ENCODE measurements at places on chromosomes 6 and 20.
A peak's percentile ranks its signal among the peaks of the same experiment; 100 is the strongest.

DNA sequence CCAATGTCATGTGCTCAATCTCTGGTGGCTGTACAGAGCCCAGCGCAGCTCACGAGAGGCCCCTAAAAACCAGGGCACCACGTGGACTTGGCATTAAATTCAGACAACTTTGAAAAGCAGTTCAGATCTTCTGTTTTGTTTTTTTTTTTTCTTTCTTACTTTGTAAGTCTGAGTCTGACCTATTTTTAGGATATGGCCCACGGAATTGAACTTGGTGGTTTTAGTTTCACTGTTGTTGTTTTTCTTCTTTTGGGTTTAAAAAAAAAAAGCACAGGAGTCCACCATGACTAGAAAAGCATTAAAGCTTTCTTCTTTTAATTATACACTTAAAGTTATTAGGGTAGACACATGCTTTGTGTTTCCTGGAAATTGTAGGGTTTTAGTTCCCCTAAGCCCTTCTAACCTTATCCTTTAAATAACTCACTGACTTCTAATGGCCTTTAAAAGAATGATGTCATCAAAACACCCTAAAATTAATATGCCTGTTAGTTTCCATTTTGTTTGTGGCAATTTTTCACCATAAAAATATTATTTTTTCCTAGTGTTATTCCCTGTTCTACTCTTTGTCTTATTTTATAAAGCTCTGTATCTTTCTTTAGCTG, 48.5 kb upstream of the CCN2 start:
- no peak for DNase-seq

GRCh38 chr6:149766156-149766769, 16.7 kb downstream of the PCMT1 start:
- DNase-seq: no peak

DNA sequence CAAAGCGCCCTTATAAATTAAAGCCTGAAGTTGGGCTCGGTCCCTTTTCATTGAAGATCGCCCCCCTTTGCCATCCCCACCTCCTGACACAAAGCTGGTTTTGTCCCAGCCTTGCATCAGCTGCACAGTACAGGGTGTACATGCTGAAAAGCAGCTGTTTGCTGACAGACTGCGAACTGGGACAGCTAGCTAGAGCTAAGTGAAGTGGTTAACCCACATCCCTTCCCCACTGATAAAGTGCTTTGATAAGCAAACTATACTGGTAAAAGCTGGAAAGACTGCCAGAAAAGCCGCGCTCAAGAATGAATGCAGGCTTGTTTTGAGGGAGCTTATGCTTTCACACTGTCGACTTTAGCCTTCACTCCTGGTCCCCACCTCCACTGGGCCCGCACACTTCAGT, 207.3 kb downstream of the GMDS start:
- DNase-seq: no peak

DNA sequence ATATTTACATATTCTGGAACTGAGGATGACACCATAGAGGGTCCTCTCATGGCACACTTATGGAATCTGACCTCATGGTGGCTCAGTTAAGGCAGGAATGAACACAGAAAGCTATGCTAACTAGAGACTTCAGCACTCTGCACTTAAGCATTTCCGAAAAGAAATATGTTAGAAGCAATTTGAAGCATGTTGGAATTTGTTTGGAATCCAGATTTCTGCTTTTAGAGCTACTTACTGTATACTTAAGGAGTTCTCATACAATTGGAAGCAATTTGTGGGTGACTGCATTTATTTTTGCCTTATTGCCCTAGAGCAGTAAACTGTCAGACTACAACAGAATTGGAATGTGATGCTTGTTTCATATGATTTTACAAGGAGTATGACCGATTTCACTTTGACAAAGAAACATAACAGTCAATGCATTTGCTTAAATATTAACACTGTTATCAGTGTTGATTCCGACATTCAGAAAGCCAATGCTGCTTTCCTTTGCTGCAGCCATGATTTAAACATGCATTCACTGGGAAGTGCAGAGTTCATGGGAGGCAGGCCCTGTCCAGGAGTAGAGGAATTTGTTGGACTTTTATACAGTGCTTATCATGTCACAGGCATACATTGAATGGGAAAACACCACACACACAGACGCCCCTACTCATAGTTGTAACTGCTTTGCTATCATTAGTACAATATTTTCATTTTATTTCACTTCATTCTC, 244.4 kb downstream of the SAMD5 start:
- DNase-seq: no peak

GRCh38 chr20:19995220-19995863, 21.8 kb upstream of the NAA20 start:
- DNase-seq: no peak

- DNase-seq: no peak
Measured at GRCh38 chr20:22523499-22524392, 60.6 kb downstream of the FOXA2 start.

- no peak for DNase-seq
Measured at GRCh38 chr6:12602342-12602741, 114.2 kb upstream of the PHACTR1 start.

DNA sequence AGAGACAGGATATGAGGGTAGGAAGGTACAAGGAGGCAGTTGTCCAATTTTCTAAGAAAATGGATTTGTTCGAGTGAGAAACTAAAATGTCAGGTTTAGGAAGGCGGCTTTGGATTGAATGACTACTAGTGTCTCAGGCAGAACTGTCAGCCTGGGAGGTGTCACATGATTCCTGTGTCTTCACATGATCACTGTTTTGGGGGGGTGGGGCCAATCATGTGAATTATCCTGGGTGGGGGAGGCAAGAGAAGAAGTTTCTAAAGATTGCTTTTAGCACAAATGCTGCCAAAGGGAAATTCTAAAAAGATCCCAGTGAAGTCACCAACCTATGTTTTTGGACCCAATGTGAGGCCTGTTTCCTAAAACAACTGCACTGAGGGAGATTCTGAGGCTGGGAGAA, 2.3 kb downstream of the SIRPA start:
- DNase-seq: no peak

GRCh38 chr6:15434823-15435380, 189.0 kb downstream of the JARID2 start:
- DNase-seq: no peak

- no peak for DNase-seq
Measured at GRCh38 chr6:124962639-124963415, 590 bp downstream of the RNF217 start.

GRCh38 chr20:33279261-33279910, 3.6 kb upstream of the BPIFB1 start:
- no peak for DNase-seq

- no peak for DNase-seq
Measured at GRCh38 chr6:51818520-51819022, 268.8 kb downstream of the PKHD1 start.

DNA sequence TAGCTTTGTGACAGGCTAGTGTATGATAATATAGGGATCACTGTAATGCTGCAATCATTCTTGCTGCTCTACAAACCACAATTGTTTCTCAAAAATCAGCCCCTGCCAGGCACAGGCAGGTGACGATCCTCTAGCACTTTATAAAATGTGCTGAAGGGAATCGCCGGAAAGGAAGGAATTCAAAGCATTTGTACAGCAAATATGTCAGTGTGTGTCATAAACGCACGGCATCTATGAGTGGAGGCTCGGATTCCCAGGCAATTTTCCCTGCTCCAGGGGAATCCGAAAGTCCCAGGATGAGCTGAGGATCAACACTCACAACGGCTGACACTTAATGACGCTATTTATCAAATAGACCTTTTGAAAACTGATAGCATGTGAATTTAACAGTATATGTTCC, 1.4 kb downstream of the PHACTR1 start:
- peak; percentile 10 for DNase-seq

GRCh38 chr6:26336355-26337198, 28.4 kb upstream of the BTN3A2 start:
- peak; percentile 74 for DNase-seq

- DNase-seq: no peak
Measured at GRCh38 chr6:41522780-41523548, 23.2 kb upstream of the FOXP4 start.

DNA sequence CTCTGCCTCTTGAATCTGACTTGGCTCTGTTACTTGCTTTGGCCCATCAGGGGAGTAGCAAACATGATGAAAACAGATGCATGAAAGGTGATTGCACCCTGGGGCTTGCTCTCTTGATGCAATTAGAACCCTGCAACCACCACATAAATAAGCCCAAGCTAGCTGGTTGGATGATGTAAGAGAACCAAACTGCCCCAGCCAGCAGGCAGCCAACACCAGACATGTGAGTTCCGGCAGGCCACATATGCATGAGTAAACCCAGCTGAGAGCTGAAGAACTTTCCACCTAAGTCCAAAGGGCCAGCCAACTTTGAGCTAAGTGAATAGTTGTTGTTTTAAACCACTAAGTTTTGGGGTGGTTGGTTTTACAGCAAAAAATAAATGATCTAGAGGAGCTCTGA, 268.4 kb downstream of the FARS2 start:
- no peak for DNase-seq

DNA sequence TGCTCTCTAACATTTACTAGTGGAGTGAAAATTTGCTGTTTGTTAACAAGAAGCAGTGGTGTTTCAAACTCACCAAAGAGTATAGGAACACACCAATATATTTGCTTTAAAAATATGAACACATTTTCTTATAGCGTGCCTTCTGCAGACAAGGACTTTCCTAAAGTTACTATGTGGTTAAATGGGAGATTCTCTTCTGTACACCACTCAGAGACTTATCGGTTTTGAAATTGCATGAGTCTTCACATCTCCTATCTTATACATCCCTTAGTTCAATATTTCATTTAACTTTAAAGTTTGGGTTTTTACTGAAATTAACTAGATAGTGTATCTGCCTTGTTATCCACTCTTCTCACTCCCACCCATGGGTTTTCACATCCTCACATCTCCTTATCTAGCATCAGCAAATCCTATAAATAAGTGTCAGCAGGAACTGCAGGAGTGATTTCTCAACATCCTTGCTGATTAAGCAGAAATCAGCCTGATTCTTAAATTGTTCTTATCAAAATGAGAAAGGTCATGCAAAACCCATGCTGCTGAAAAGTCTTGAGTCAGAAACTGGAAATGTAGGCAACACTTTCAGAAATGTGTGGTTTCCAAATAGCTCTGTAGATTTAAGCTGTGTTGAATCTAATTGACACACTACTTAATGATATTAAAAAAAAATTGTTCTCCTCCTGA, 1075.6 kb upstream of the GJE1 start:
- DNase-seq: no peak

DNA sequence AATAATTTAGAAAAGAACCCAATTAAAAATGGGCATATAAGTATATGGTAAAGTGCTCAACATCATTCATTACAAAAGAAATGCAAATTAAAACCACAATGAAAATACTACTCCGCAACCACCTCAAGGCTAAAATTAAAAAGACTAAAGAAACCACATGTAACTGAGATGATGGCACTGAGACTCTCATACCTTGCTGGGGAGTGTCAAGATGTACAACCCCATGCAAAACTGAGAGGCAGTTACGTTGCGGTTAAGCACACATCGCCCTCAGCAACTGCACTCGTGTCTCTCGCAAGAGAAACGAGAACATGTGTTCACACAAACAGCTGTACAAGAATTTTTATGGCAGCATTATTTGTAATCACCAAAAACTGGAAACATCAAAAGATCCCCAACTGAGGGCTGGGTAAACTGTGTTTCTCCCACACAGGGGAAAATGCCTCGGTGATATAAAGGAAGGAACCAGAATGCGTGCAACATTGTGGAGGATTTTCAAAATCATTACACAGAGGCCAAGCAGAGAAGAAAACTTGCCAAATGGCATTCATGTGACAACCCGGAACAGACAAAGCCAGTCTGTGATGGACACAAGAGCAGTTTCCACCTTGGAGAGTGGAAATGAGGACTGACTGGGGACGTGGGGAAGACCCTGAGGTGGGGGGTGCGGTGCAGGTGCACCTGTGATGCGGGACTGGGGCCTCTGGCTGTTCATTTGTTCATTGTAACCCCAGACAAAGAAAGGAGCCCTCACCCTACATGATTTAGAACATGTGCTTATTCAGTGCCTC, 144.9 kb downstream of the WDR27 start:
- no peak for DNase-seq

DNA sequence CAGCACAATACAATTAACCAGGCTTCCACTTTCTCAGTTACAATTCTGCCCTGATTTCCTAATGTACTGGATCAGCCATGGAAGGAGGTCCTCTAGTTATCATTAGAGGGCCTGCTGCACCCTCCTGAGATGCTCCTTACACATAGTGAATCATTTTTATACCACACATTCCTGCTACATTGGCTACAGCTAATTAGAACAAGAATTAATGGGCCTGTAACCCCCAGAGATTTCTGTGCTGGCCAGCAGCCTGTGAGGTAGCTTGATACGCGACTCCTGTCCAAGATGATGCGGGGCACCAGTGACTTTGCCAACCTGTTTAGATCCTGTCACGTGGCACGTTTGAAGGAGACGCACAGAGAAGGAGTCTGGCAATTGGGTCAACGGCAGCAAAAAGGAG, 422.8 kb downstream of the EPM2A start:
- DNase-seq: no peak

Measured in HFF-Myc (cell line).